ENCODE measurements at places on chromosomes 4 and X. TPM values are rescaled to one million over a fixed set of nuclear protein-coding genes. Genes with fewer than 3 reads are reported as not detected.

Gene DACH2
- not detected for total RNA-seq

Gene ADH1B
- total RNA-seq: 317 TPM

Gene VCX3A
- total RNA-seq: not detected

Gene IL13RA2
- total RNA-seq: 0.38 TPM

Gene LDOC1
- total RNA-seq: 1.9 TPM

Gene TNIP2
- total RNA-seq: 45.4 TPM

Gene XG
- 8.0 TPM for total RNA-seq

Gene ETNPPL
- not detected for total RNA-seq

- no peaks in the 10 kb centered on the region for H3K27me3 ChIP-seq
- H3K27ac ChIP-seq: peak overlapping the region; percentile 90
- H3K4me3 ChIP-seq: peak overlapping the region; percentile 51
- H3K4me1 ChIP-seq: peaks cover 20% of the 10 kb centered on the region
Measured at GRCh38 chrX:55488006-55488592, 1.5 kb downstream of the USP51 start.

DNA sequence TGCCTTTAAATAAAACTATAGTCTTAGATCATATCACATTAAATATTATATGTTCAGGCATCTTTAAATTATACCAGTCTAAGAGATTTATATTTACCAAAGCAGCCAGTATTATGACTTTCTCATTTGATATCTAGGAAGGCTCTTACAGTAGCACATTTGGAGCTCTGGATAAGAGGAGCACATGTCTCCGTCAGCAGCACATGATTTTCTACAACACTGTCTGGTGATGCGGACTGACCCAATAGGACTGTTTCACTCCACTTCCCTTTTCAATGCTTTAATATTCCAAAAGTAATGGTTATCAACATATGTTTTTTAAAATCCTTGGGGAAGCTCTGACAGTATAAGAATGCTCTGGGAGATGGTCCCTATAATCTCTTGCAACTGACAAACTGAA, 61.5 kb downstream of the HAUS3 start:
- no peaks in the 10 kb centered on the region for H3K4me1 ChIP-seq
- H3K36me3 ChIP-seq: no peaks in the 10 kb centered on the region
- no peak overlapping the region for H3K27ac ChIP-seq
- DNase-seq: no peak
- no peak overlapping the region for H3K4me3 ChIP-seq

DNA sequence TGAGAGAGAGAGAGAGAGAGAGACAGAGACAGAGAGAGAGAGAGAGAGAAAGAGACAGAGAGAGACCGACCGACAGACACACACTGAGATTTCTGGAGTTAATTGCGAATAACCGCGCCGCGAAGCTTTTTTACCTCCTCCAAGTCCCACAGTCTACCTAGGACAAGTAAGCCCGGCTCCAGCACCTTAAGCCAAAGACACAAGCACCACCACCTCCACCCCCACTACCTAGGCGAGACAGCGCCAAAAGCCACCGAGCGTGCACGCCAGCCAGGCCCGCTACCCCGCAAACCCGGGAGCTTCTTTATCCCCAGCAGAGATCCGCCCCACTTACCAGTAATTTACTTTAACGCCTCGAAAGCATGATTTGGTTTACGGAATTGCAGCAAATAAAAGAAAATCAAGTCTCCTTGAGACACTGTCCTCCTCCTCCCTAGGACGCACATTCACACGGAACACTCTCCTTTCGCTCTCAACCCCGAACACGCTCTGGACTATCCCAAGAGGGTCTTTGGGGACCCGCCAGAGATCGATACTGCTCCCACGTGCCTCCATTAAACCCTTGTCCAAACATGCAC, 649.6 kb upstream of the DIPK2B start:
- no peaks in the 10 kb centered on the region for H3K36me3 ChIP-seq
- no peak for DNase-seq
- H3K4me1 ChIP-seq: no peaks in the 10 kb centered on the region
- H3K27me3 ChIP-seq: no peaks in the 10 kb centered on the region
- peak overlapping the region; percentile 91 for H3K27ac ChIP-seq
- peak overlapping the region; percentile 55 for H3K4me3 ChIP-seq

DNA sequence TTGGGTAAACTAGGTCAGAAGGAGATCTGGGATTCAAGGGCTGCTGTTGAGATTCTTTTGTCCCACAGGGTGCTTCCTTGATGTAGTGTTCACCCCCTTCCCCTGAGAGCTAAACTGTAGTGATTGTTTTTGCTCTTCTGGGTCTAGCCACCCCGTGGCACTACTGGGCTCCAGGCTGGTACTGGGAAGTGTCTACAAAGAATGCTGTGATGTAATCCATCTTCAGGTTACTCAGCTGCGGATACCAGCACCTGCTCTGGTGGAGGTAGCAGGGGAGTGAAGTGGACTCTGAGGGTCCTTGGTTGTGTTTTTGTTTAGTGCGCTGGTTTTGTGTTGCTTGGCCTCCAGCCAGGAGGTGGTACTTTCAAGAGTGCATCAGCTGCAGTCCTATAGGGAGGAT, 365.5 kb downstream of the ZNF674 start:
- H3K4me3 ChIP-seq: no peak overlapping the region
- no peaks in the 10 kb centered on the region for H3K4me1 ChIP-seq
- no peaks in the 10 kb centered on the region for H3K36me3 ChIP-seq
- DNase-seq: no peak

- no peak overlapping the region for H3K4me3 ChIP-seq
- no peak for DNase-seq
- H3K27me3 ChIP-seq: no peaks in the 10 kb centered on the region
- peaks cover 81% of the 10 kb centered on the region for H3K36me3 ChIP-seq
Measured at GRCh38 chr4:122309988-122310626, 68.7 kb upstream of the ADAD1 start.

DNA sequence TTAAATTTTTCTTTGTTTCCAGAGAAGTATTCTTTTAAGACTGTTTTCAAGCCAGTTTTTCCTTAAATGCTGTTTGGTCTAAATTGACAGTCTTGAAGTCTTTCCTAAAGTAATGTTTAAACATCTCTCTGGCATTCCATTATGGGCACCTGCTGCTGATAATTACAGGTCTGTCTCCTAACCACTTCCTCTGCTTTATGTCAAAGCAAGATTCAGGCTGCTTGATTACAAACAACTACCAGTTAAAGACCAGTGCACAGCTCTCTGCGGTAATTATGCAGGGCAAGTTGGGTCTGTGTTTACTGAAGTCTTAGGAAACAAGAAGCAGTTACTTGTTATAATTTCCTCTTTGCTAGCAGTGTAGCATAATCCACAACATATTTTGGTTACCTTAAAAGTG, 17.6 kb downstream of the UNC5C start:
- H3K27ac ChIP-seq: no peak overlapping the region
- H3K36me3 ChIP-seq: no peaks in the 10 kb centered on the region
- H3K4me1 ChIP-seq: no peaks in the 10 kb centered on the region
- no peak overlapping the region for H3K4me3 ChIP-seq
- DNase-seq: no peak

DNA sequence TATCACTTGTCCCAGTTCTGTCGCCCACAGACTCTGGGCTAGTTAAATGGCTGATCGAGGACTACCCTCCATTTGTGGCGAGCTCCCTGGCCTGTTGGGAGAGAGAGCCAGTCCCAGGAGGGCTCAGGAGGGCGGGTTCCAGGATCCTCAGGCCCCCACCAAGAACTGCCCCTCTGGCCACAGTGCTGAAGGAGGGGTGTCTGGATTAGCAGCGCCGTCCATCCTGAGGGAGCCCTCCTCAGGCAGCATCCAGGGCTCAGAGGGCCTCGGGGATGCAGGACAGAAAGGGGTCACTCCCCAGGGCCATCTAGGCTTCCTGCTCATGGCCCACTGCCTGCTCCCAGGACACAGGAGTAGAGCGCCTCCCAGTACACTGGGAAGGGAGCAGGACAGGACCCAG, 6.1 kb downstream of the PNMA5 start:
- no peaks in the 10 kb centered on the region for H3K4me1 ChIP-seq
- H3K36me3 ChIP-seq: no peaks in the 10 kb centered on the region
- no peaks in the 10 kb centered on the region for H3K27me3 ChIP-seq
- H3K27ac ChIP-seq: no peak overlapping the region

DNA sequence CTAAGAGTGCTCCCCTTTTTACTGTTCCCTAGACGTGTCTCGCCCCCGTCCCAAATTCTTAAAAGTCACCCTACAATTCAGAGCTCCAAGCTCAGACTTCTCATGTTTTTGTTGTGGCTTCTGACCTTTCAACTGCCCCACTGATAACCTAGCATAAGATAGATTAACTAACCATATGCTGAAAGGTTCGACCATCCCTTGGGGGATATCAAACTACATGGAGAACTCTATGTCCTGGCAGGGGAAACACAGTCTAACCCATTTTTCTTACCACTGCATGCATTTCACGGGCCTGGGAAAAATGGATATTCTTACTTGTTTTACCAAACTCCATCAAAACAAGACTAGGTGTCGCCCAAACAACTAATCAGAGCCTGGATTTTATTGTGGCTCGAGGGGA, 236.4 kb upstream of the MID1 start:
- no peak overlapping the region for H3K27ac ChIP-seq
- H3K36me3 ChIP-seq: no peaks in the 10 kb centered on the region
- DNase-seq: no peak
- no peaks in the 10 kb centered on the region for H3K4me1 ChIP-seq
- H3K27me3 ChIP-seq: no peaks in the 10 kb centered on the region

- H3K27me3 ChIP-seq: no peaks in the 10 kb centered on the region
- DNase-seq: no peak
- no peaks in the 10 kb centered on the region for H3K4me1 ChIP-seq
- H3K27ac ChIP-seq: no peak overlapping the region
- no peak overlapping the region for H3K4me3 ChIP-seq
- H3K36me3 ChIP-seq: no peaks in the 10 kb centered on the region
Measured at GRCh38 chr4:150682126-150682525, 100.2 kb downstream of the MAB21L2 start.

GRCh38 chr4:88489100-88489761, 32.3 kb downstream of the HERC5 start:
- no peaks in the 10 kb centered on the region for H3K36me3 ChIP-seq
- DNase-seq: no peak
- H3K4me1 ChIP-seq: no peaks in the 10 kb centered on the region
- H3K27ac ChIP-seq: no peak overlapping the region

GRCh38 chr4:97923096-97923495, 220.2 kb downstream of the STPG2 start:
- H3K4me1 ChIP-seq: no peaks in the 10 kb centered on the region
- no peak for DNase-seq
- no peak overlapping the region for H3K27ac ChIP-seq
- no peak overlapping the region for H3K4me3 ChIP-seq

DNA sequence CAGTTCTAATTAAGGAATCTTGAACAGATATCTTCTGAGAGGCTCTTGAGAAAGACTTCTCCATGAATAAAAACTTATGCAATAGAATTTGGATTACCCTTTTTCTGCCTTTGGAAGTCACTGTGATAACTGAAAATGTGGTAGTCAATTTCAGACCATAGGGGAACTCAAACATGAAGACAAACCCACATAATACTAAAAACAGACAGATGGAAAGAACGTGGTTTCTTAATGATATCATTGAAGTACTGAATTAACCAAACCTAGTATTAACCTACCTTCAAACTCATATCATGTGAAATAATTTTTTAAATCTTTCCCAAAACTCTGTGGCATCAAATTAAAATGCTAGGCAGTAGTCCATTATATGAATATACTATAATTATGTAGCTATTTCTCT, 153.5 kb downstream of the CAMK2D start:
- no peak overlapping the region for H3K4me3 ChIP-seq
- DNase-seq: no peak
- H3K4me1 ChIP-seq: no peaks in the 10 kb centered on the region
- no peaks in the 10 kb centered on the region for H3K27me3 ChIP-seq

DNA sequence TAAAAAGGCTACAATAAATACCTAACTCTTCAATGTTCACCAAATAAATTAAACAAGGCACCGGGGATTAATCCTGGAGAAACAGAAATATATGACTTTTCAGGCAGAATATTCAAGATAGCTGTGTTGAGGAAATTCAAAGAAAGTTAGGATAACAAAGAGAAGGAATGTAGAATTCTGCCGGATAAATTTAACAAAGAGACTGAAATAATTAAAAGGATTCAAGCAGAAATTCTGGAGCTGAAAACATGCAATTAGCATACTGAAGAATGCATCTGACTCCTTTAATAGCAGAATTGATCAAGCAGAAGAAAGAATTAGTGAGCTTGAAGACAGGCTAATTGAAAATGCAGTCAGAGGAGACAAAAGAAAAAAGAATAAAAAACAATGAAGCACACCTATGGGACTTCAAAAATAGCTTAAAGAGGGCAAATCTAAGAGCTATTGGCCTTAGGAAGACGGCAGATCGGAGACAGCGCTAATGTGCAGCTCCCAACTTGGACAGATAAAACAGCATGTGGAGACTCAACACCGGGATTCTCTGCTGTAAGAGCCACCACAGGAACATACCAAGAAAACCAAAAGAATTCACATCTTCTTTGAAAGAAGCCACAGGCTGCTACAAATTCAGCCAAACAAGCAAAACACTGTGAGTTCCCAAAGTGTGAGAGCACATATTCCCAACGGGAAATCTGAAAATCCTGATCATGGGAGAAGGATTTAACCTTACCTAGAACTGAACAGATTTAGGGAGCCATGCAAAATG, 1290.9 kb downstream of the PCDH18 start:
- DNase-seq: no peak
- no peaks in the 10 kb centered on the region for H3K4me1 ChIP-seq
- H3K4me3 ChIP-seq: no peak overlapping the region
- no peaks in the 10 kb centered on the region for H3K36me3 ChIP-seq
- H3K27me3 ChIP-seq: no peaks in the 10 kb centered on the region
- no peak overlapping the region for H3K27ac ChIP-seq

DNA sequence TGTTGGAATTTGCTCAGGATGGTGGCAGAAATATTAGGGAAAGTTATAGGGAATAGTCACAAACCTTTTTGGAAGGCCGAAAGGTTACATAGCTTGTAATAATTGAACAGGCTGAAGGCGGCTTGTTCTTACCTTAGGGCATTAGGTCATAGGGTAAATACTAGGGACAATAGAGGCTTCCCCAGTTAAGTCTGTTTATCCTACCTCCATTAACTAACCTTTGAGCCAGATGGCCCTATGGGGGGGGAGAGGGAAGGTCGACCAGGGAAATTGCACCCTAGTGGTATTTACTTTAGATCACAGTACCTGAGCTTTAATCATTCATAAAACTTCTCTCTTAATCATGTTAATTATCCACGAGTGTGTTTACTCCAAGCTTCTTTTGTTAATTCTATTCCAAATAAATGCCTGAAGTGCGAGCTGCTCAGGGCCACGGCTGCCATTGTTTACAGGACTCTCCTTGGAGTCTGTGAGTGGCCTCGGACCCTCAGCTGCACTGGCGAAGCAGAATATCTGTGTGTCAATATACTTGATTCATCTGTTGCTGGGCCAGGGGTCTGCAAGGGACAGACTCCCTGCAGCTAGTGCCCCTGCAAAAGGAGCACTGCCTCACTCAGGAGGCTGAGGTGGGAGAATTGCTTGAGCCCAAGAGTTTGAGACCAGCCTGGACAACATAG, 22.9 kb downstream of the PAGE2 start:
- H3K4me3 ChIP-seq: no peak overlapping the region
- DNase-seq: no peak
- H3K27ac ChIP-seq: no peak overlapping the region

DNA sequence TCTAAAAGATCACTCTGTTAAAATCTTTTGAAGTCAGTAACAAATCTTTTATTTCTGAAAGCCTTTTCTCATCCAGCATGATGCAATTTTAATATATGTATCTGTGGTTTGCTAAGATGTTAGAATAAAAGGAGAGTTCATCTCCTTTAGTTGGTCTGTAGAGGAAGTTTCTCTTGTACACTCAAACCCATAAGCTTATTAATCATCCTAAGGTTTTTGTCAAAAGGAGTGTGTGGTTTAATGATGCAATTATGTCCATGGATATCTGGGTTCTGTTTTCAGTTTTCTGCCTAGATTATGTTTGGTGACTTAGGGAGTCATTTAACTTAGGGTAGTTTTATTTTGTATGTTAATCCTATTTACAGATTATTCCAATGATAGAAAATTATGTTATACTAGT, 52.1 kb upstream of the NDST4 start:
- no peaks in the 10 kb centered on the region for H3K36me3 ChIP-seq
- H3K4me3 ChIP-seq: no peak overlapping the region
- no peaks in the 10 kb centered on the region for H3K4me1 ChIP-seq
- no peak for DNase-seq
- H3K27me3 ChIP-seq: no peaks in the 10 kb centered on the region

Data from esophagus squamous epithelium (tissue), 5 donors.